NCI-H2029 treated with DMSO at 0.1 percent for 48 hours (cell line): ENCODE measurements at places on chromosomes 16 and 17.

GRCh38 chr17:80826955-80827645, 164.5 kb upstream of the CHMP6 start:
- no peak for DNase-seq

GRCh38 chr16:28210264-28210663, 1.5 kb downstream of the XPO6 start:
- no peak for DNase-seq

GRCh38 chr17:33086878-33087277, 95.2 kb downstream of the SPACA3 start:
- DNase-seq, result no peak

GRCh38 chr16:1310832-1311200, 1.4 kb downstream of the UBE2I start:
- no peak for DNase-seq

DNA sequence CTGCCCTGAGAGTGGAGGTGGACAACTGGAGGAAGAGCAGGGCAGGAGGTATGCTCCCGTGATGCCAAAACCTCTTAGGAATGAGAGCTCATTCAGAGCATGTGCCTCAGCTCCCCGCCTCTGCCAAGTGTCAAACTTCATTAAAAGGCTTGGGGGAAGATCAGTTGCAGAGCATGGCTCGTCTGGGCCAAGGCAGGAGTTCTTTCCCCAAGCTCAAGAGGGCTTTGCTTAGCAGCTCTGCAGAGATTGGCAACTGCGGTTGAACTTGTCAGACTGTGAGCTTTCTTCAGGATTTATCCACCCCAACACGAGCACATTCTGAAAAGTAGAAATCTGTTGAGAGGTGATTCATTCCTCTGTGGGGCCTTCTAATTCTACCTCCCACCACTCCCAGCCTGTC, 248.1 kb downstream of the HS3ST3A1 start:
- no peak for DNase-seq

DNA sequence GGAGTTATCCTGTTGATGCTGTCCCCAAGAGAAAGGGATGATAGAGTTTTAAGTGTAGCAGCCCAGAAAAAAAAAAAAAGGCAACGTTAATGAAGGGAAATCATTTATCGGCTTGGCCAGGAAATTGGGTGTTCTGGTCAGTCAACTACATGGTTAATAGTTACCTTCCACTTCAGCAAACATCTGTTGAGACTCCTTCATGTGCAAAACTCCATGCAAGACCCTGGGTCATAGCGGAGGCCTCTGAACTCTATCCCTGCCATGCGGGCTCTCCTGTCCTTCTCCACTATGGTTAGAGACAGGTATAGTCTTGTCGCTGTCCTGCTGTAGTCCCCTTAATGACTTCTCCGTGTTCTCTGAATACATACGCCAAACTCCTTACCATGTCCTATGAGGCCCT, 3.5 kb upstream of the LYRM9 start:
- no peak for DNase-seq
